ENCODE measurements at places on chromosomes 12 and 14.
A peak's percentile ranks its signal among the peaks of the same experiment; 100 is the strongest.

GRCh38 chr12:55723516-55724225 lies 3.5 kb downstream of the RDH5 start:
- DNase-seq, result no peak

DNA sequence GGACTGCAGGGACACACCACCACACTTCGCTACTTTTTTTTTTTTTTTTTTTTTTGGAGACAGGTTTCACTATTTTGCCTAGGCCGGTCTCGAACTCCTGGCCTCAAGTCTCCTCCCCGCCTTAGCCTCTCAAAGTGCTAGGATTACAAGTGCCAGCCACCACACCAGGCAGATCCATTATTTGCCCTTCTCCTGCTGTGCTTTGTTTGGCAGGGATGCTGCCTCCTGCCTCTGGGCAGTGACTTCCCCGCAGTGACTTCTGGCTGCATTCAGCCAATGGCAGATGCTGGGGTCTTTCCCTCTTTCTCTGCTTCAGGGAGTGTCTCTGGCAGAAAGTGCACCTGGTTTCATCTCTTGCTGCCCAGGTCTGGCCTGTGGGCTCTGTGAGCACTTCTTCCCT lies 6.7 kb upstream of the MORN3 start:
- no peak for DNase-seq

GRCh38 chr12:46209914-46210872 lies 58.6 kb downstream of the SLC38A1 start:
- DNase-seq, result peak; percentile 77

DNA sequence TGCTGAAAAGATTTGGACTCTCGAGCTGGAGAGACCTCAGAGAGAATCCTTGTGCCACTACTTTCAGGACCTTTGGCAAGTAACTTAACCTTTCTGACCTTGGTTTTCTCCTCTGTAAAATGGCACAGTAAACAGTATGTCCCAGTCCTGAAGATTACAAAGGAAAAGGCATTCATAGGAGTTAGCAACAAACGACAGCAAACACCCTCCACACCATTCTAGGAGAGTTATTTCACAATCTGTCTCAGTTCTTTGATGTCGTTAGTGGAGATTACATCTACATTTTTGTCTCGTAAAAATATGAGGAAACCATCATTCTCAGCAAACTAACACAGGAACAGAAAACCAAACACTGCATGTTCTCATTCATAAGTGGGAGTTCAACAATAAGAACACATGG lies 205.7 kb downstream of the ITPR2 start:
- DNase-seq, result no peak

GRCh38 chr12:122721057-122721545 lies 4.5 kb upstream of the HCAR3 start:
- peak; percentile 81 for DNase-seq

- no peak for DNase-seq
Measured at GRCh38 chr12:48978741-48979601, 849 bp downstream of the WNT1 start.

DNA sequence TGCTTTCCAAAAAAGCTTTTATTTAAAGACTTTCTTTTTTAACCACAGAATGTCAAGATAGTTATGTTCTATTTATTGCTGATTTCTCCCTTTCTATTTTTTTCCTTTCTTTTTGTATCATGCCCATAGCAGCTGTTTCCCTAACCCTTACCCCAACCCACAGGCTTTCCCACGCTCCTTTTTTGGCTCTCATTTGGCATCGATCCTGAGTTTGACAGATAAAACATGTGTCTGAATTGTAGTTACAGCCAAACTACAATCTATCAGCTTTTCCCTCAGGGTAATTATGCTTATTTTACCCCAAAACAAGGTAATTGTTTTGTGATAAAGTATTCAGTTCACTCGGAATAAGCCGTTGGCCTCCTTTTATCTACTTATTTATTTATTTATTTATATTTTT lies 46.7 kb downstream of the PDE3A start:
- no peak for DNase-seq

DNA sequence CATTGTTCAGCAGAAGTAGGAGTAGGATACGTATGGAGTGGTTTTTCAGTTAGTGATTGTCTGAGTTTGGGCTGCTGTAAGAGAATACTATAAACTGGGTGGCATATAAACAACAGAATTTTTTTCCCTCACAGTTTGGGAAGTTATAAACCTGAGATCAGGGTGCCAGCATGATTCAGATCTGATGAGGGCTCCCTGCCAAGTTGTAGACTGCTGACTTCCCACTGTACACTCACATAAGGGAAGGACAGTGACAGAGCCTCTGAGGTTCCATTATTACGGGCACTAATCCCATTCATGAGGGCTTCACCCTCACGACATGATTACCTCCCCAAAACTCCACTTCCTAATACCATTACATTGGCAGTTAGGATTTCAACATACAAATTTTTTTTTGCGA lies 50.7 kb downstream of the ACSM4 start:
- DNase-seq, result no peak

DNA sequence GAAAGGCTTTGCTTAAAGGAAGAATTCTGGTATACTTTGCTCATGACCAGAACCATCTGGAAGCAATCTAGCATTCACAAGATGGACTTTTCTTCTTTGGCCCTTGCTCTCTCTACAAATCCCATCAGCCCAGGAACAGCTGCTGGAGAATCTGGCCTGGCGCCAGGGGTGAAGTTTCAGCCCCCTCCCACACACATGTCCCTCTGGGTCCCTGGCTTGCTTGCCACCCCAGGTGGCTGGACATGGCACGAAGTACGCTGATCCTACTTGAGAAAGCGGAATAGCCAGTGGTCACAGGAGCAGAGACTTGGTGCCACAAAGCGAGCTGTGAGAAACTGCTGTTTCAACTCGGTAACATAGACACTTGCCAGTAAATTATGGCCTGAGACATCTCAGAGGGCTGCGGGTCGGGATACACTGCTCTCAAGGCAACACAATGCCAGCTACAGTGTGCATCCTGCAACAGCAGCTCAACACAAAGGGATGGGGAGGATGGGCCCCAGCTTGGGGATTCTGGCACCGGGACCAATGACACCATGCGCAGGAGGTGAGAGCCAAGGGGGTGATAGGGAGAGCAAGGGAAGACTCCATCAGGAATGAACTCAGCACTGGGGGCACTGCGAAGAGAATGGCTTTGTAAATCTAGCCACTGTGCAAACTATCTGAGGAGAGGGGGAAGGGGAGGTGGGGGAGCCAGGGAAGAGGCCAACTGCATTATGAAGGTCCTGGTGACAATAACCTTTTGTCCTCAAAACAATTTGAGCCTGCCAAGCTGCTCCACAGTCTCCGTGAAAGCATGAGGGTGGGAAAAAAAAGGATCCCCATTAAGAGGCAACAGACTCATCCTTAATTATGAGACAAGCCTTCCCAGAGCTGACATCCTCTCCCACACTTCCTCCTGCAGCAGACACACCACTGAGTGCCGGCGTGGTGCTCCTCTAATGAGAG lies 219.9 kb downstream of the PPM1H start:
- no peak for DNase-seq

DNA sequence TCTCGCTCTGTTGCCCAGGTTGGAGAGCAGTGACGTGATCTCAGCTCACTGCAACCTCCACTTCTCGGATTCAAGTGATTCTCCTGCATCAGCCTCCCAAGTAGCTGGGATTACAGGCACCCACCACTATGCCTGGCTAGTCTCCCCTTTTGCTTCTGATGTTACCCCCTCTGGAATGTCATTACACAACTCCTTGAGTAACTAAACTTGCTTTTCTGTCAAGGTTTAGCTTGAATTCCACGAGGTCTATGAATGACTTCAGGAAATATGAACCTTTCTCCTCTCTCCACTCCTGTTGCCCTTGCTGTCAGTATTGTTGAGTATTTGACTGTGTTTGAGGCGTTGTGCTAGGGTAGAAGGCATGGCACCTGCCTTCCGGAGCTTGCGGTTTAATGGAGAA lies 16.8 kb upstream of the RTRAF start:
- DNase-seq, result no peak

GRCh38 chr14:69811868-69812252 lies 14.8 kb upstream of the SLC10A1 start:
- no peak for DNase-seq

GRCh38 chr14:86217523-86217922 lies 687.6 kb downstream of the FLRT2 start:
- DNase-seq, result no peak

- DNase-seq, result peak; percentile 20
Measured at GRCh38 chr12:128791395-128792322, 32.1 kb downstream of the SLC15A4 start.

DNA sequence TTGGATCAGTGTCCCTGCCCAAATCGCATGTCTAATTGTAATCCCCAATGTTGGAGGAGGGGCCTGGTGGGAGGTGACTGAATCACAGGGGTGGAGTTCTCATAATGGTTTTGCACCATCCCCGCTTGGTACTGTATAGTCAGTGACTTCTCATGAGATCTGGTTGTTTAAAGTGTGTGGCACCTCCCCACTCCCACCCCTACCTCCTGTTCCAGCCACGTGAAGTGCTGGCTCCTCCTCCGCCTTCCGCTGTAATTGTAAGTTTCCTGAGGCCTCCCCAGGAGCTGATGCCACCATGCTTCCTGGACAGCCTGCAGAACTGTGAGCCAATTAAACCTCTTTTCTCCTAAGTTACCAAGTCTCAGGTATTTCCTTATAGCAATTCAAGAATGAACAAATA lies 67.2 kb downstream of the FERMT2 start:
- no peak for DNase-seq

DNA sequence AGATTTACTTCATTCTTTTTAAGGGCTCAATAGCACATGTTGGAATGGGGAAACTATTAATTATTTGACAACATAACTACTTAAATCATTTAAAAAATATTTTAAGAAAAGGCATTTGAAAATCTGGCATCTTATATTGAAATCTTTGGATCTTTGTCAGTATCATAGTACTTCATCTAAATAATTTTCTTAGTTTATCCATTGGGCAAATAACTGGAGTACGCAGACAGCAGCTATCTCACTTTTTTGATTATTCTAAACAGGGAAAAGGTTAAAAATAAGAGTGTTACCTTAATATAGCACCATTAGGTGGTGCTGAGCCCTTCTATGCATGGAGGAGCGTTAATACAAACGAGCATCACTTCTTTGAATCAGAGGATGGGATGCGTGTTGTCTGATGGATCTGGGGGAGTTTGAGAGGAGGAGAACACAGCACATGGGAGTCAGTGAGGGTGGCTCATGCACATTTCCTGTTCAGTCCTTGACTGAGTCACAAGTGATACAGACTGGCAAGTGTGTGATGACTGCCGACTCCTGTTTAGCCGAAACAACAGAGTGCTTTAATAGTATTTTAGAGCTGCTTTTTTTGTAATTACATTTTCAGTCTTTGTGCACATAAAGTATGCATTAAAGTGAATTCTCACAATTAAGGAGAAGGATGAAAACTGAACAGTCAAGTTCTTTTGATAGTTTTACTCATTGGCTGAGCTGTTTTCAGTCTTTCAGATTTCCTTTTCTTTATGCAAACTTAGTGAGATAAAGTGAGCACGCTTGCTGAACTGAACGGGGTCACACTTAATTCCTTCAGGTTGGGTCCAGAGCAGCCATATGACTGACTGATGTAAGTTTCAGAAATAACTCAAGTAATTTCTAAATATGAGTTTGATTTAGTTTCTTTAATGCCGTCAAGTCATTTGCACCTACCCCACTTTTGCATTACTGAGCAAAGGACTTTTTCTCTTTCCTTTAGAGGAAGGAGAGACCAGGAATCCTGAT lies 92.7 kb downstream of the DIP2B start:
- DNase-seq, result peak; percentile 83

DNA sequence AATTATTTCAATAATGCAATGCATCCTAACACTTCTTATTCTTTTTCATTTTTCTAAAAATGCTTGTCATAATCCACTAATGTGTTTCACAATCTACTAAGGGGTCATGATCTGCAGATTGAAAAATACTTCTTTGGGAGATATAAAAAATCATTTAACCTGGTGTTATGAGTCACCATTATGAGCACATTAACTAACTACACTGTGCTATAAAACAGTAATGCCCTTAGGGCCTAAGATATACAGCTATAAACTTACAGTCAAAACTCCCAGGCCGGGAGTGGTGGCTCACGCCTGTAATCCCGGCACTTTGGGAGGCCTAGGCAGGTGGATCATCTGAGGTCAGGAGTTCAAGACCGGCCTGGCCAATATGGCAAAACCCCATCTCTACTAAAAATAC lies 14.2 kb downstream of the ATXN2 start:
- DNase-seq, result no peak

DNA sequence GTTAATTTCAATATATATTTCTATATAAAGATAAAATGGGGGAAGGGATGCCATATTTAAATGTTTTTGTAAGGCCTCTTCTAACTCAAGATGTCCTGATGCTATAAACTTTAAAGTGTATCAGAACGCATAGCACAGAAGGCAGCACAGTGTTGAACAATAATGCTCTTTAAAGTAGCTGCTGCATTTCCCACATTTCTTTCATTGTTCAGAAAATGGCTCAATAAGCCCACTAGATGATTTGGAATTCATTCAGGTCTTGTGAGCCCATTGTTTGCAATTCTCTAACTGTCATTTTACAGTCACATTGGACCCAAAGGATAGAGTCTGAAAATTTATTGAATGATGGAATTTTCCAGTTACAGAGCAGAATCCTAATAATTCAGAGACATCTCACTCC lies 64.0 kb upstream of the PCED1B start:
- no peak for DNase-seq

- no peak for DNase-seq
Measured at GRCh38 chr12:96294831-96295230, 100.7 kb downstream of the ELK3 start.

DNA sequence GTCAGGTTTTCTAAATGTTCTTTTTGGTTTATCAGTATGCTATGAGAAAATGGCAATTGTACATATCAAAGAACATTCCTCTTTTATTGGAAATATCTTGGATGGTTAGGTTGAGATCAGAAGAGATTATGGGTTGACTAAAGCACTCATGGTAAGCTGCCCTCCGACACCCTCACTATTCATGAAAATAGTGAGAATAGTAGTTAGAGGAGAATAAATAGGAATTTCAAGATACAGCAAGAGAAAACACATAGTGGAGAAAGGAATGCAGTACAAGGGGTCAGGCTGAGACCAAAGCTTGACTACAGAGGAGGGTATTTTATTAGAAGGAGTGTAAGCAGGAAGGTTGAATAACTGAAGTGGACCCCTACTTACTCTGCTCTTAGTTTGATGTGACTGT lies 112.5 kb downstream of the PTPRQ start:
- no peak for DNase-seq

- DNase-seq, result no peak
Measured at GRCh38 chr14:54837508-54838149, 65.0 kb downstream of the GCH1 start.

GRCh38 chr12:12976366-12976765 lies 23.7 kb downstream of the HEBP1 start:
- no peak for DNase-seq
